ENCODE measurements at places on chromosomes 4 and X.

GRCh38 chrX:31007321-31007720 lies 64.5 kb downstream of the FTHL17 start:
- DNase-seq = no peak

DNA sequence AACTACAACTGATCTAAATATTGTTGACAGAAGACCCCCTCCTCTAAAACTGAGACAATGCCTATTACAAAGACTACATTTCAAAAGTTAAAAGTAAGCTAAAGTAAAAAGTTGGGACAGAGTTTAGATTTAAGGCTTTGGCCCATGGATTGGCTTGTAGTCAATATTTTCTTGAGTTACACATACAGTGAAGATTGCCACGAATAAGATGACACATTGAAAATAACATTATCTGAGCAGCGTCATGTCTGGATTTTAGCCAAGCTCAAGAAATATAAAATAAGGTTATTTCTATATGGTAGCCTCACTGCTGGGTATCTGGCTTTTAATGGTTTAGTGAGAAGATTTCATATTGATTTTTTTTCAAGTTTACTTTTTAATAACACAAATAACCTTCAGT lies 266.2 kb upstream of the LDB2 start:
- no peak for DNase-seq

DNA sequence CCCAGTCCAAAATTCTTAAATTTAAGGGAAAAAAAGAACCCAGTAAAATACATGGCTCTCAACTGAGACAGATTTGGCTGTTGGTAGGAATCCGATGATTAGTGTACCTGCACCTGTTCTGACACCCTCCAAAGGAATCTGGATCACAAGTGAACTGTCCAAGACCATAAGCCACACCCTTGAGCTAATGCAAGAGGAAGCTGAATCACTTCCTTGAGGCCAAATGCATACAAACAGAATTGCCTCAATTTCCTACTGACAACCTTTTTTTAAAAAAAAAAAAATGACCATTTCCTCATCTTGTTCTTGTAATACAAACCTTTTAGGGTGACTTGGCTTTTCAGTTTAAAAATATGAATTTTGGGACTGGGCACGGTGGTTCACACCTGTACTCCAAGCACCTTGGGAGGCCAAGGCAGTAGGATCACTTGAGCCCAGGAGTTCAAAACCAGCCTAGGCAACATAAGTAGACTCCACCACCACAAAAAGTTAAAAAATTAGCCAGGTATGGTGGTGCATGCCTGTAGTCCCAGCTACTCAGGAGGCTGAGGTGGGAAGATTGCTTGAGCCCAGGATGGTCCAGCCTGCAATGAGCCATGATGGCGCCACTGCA lies 10.7 kb upstream of the FBXL5 start:
- no peak for DNase-seq

GRCh38 chr4:112953262-112953661 lies 96.2 kb upstream of the ANK2 start:
- no peak for DNase-seq
